Mammary microvascular endothelial cell (primary cell): ENCODE measurements at places on chromosomes 16 and 17. TPM values are rescaled to one million over a fixed set of nuclear protein-coding genes. Genes with fewer than 3 reads are reported as not detected.

Gene KIF19
- total RNA-seq, result 4.9 and 5.0 TPM in 2 replicates

Gene RAP1GAP2
- total RNA-seq, result 1.8 and 5.9 TPM in 2 replicates

Gene USP43
- total RNA-seq, result 0.07 and 0.10 TPM in 2 replicates

Gene CFAP52
- total RNA-seq, result not detected in 2 replicates

Gene ATF7IP2
- 1.6 and 3.7 TPM in 2 replicates for total RNA-seq

Gene CCL2
- total RNA-seq, result 158 and 184 TPM in 2 replicates

Gene PLCG2
- 9.5 and 11.8 TPM in 2 replicates for total RNA-seq

Gene CORO6
- 0.60 and 4.3 TPM in 2 replicates for total RNA-seq

Gene NUPR1
- total RNA-seq, result 12.5 and 13.5 TPM in 2 replicates

Gene FAM83G
- total RNA-seq, result 24.0 and 25.9 TPM in 2 replicates

Gene FOXN1
- not detected in 2 replicates for total RNA-seq
